ENCODE measurements at places on chromosomes 13 and 19.

DNA sequence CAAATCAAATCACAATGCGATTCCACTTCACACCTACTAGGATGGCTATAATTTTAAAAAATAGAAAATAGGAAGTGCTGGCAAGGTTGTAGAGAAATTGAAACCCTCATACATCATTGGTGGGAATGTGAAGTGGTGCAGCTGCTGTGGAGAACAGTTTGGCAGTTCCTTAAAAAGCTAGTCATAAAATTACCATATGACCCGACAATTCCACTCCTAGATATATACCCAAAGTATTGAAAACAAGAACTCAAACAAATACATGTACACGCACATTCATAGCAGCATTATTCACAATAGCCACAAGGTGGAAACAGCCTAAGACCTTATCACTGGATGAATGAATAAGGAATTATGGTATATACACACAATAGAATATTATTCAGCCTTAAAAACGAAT, 12.0 kb downstream of the HMGB1 start:
- DNase-seq: no peak

DNA sequence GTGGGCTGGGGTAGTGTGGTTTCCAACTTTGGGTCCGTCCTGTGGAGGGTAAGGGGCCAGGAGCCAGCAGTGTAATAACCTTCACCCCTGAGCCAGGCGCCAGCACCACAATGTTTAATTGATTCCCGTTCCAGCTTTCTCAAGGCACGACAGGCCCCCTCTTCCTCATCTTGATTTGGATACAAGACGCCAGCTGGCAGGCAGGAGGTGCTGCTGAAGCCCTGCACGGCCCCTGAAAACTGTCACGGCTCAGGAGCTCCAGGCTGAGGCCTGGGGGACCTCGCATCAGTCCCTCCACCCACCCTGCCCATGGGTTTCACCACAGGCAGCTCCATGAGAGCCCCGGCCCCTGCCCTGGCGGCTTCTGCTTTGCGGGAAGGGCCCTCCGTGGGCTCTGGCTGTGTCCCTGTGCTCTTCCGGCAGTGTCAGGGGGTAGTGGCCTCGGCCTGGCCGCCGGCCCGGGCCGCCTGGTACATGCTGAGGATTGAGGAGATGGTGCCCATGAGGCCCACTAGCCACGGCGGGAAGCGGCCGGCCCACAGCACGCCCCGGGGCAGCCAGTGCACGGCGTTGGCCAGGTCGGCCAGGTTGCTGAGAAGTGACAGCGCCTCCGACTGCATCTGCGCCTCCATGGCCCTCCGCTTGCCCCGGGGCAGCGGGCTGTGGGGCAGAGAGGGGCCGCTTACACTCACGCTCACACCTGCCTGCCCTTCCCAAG, 11.9 kb downstream of the PEX11G start:
- DNase-seq: no peak

GRCh38 chr13:37302686-37303085, 197.2 kb upstream of the CSNK1A1L start:
- DNase-seq: no peak

- no peak for DNase-seq
Measured at GRCh38 chr13:25840261-25840660, 211.6 kb downstream of the SHISA2 start.

DNA sequence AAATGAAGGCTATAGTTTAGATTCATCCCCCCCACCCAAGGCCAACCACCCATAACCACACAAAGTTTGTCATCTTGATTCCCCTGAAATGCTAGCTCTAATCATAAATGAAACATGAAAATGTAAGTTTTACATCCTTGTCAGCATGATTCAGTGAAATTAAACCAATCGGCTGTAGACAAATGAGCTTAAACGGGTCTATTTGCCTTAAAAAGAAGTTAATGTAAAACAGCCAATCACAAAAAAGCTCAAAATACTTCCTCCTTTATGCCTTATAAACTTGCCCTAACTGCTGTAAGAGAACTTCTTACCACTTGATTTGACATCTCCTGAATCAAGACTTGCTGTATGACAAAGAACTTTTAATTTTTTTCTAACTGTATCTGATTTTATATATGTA, 34.5 kb upstream of the MRI1 start:
- DNase-seq: no peak

GRCh38 chr13:84655677-84656076, 773.4 kb upstream of the SLITRK1 start:
- DNase-seq: no peak

- DNase-seq: peak; percentile 31
Measured at GRCh38 chr13:101149735-101150384, 266.4 kb downstream of the NALCN start.

DNA sequence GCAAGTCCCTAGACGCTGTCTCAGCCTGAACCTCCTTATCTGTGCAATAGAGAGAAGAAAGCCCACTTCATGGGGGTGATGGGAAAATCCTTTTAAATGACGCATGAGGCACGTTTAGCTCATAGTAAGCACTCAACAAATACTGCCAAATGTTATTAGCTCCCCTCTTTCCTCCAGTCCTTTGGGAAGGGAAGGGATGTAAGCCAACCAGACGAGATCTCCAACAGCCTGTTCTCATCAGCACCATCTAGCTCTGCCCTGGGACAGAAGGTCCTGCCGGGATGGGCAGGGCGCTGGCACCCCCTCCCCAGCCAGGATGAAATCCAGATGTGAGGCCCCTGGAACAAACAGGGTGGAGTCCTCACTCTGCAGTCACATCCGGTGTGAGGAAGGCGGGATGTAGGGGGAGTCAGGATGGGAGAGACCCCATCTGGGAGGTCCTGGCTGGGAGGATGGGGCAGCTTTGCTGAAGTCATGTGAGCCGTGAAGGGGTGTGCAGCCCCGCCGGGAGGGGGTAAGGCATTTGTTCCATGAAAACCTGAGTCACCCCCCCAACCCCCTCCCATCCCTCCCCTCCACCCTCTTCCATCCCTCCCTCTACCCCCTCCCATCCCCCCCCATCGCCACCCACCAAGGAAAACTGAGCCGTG, 4.6 kb downstream of the S1PR2 start:
- no peak for DNase-seq

DNA sequence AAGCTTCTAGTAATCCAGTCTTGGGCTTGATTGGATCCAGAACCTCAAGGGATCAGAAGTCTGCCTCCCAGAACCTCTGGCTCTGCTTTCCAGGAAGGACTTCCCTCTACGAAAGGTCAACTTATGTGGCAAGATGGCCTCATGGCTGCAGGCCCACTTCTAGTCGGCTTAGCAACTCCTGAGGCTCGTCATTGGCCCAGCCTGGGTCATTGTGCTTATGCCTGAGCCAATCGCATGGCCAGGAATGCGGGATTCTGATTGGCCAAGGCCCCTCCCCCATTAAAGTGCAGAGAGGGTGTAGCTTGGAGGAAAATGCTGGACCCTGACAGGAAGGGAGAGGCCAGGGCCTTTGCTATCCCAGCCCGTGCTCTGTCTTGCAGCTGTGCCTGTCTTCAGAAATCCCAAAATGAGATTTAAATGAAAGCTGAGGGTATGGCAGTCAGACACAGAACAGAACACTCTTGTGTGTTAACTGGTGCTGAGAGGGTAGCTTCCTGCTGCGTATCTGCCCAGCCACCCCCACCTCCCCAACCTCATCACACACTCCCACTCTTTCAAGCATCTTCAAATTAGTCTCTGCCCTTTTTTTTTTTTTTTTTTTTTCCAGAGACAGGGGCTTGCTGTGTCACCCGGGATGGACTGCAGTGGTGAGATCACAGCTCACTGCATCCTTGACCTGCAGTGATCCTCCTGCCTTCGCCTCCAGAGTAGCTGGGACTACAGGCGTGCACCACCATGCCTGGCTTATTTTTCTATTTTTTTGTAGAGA, 5.5 kb upstream of the CCNE1 start:
- no peak for DNase-seq

DNA sequence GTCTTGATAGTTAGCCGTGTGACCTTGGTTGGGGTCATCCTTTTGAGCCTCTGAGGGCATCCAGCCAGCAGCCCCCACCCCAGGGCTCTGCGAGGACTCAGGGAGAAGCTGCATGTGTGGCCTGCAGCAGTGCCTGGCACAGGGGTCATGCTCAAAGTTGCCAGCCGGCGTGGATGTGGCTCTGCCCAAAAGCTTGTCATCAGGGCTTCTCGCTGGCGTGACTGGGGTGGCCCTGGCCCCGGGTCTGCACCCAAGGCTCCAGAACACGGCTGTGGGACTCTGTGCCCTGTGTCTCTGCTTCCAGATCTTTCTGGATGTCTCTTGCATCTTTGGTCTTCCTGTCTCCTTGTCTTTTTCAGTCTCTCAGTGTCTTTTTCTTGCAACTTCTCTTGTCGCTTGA, 90.9 kb downstream of the RYR1 start:
- DNase-seq: no peak

GRCh38 chr13:99086267-99087097, 108.6 kb upstream of the DOCK9 start:
- DNase-seq: no peak

GRCh38 chr19:56118666-56119581, 2.2 kb downstream of the ZNF787 start:
- no peak for DNase-seq

DNA sequence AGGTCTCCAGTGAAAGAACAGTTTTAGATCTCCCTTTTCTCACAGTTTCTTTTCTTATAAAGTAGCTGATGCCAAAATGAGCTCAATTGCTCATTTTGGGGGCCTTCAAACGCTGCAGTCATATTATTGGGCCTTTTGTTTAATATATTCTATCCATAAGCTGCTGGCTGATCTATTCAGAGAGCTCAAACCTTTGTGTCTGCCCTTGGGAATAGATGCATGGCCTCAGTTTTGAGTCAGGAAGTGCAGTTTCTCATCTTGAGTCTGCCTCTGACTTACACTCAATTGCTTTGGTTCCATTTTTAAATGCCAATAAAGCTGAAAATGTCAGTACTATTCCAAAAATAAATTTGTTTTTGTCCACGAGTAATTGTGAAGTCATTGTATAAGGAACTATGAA, 468.9 kb downstream of the KLF12 start:
- DNase-seq: no peak

DNA sequence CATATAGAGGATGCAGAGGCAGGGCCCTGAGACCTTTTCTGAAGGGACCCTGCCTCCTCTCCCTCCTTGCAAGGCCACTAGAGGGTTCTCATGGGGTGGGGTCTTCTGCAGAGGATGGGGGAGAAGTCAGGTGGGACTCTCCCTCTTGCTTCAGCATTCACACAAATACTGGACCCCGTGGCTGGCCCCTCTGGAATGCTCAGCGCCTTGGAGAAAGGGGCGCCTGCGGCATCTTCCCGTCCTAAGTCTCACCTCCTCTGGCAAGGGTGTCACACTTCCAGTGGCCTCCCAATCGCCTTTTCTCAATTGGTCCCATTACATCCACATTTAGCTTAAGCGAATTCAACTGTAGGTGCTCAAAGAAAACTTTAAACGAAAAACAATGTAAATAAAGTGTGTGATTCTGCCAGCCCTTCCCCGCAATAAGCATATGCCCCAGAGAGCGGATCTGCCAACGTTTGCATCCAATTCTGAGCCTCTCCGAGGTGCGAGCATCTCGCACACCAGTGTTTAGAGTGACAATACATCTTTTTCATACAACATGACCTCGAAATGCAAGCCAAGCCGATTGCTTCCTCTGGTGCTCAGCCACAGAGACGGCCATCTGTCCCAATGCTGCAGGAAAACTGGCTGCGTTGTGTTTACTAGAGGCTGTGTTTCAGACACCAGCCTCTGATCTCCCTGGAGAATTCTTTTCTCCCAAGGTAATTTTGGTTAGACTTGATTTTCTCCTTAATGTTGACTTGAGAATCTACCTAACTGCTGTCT, 69.1 kb upstream of the WASF3 start:
- no peak for DNase-seq

GRCh38 chr19:11674067-11674492, 64.7 kb downstream of the ZNF823 start:
- no peak for DNase-seq

- DNase-seq: no peak
Measured at GRCh38 chr19:53639471-53639870, 7.7 kb downstream of the DPRX start.

DNA sequence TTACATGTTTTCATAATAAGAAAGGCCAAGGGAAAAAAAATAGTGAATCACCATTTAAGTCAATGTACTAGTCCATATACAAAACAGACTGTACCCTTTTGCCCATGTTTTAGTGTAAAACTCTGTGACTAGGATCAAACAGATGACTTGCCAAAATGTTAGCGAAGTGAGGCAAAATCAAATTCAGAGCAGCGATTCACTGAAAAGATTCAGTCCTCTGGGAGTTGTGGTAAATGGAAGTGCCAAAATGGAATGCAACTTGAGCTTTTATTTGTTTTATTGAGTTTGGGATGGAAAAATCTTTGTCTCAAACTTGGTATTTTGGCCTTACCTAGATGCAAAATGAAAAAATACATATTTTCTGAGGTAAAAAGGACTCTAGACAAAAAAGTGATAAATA, 9.1 kb downstream of the CDADC1 start:
- no peak for DNase-seq

DNA sequence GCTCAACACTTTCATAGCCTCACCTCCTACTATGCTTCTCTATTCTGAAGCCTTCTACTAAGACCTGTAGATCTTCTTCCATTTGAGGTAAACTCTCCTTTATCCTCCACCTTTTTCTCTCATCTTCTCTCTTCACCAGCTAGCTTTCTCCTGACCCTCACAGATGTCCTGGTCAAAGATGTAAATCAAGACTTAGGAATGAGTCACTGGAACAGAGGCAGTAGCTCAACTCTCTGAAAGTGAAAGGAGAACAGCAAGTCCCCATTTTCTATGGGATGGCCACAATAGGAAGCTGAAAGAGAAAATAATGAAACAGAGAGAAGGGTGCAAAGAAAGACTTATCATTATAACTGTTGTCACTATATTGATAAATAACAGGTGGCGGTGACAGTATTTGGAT, 86.1 kb upstream of the DOCK9 start:
- no peak for DNase-seq

- DNase-seq: no peak
Measured at GRCh38 chr13:74134777-74135325, 647 bp upstream of the KLF12 start.

DNA sequence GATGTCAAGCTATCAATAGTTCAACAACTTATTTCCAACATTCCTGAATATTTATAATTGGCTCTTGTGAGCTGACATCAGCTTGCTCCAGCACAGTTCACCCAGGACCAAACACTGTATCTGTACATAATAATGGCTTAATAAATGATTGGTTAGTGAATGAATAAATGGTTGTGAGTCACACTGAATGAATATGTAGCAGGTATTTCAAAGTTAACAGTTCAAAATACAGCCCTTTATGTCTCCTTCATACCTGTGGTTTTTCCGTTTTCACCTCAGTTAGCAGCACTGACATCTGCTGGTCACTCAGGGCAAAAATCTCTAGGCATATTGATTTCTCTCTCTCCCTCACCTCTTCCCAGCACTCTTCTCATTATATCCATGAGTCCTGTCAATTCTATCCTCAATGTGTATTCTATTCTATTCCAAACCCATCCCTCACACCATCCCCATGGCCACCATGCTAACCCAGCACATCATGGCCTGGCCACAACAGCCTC, 76.3 kb downstream of the PEG3 start:
- no peak for DNase-seq

- no peak for DNase-seq
Measured at GRCh38 chr19:41288673-41289530, 21.1 kb upstream of the CCDC97 start.

Data from GM04503 (cell line).